Omental fat pad (tissue), 4 donors: ENCODE measurements at places on chromosomes 4 and X.
A peak's percentile ranks its signal among the peaks of the same experiment; 100 is the strongest.

GRCh38 chr4:93334003-93334402 is 494.6 kb upstream of the ATOH1 start:
- no peak for DNase-seq

- DNase-seq: no peak
Observed at GRCh38 chr4:182242787-182243186, 415 bp upstream of the TENM3 start.

GRCh38 chr4:10959586-10959985 is 275.0 kb upstream of the CLNK start:
- no peak for DNase-seq

DNA sequence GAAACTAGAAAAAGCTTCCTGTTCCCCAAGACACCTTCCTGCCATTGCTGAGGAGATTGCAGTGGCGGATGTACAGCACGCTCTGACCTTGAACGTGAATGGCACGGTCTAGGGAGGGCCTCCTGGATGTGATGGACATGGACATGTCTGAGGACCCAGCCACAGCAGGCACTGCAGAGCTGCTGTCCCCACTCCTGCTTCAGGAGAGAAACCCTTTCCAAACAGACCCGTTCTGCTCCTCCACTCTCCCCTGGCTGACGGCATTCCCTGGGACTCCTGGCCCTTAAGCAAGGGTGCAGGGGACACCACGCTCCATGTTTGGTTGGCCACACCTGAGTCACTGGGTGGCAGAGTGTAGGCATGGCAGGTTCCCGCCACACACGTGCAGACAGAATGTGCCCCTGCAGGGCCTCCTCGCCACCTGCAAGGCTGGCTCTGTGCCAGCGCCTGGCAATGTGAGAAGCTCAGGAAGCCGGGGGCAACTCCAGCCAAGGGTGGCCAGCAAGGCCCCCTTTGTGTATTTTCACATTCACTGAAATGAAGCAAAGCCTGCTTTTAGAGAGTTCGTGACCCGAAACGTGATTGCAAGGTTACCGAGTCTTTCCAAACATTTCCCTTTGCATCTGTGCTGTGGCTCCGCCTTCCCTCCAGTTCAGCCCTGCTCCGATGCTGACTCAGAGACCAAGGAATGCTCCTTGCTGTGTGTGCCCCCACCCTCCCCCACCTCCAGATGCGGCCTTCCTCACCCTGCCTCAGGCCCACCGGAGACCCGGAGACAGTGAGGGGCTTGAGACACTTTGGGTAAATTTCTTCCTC is 46.1 kb downstream of the HTRA3 start:
- DNase-seq: no peak

DNA sequence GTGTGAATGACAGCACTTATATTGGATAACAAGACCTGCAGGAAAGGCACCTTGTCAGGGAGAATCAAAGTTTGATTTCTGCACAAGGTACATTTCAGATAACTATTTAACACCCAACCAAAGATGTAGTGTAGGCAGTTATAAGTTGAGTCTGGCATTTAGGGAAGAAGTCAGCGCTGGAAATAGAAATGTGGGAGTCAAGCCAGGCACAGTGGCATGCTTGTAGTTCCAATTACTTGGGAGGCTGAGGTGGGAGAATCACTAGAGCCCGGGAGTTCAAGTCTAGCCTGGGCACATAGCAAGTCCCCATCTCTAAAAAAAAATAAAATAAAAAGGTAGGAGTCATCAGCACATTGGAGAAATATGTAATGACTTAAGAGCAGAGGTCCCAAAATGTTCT is 295.1 kb downstream of the ZNF674 start:
- DNase-seq: no peak

DNA sequence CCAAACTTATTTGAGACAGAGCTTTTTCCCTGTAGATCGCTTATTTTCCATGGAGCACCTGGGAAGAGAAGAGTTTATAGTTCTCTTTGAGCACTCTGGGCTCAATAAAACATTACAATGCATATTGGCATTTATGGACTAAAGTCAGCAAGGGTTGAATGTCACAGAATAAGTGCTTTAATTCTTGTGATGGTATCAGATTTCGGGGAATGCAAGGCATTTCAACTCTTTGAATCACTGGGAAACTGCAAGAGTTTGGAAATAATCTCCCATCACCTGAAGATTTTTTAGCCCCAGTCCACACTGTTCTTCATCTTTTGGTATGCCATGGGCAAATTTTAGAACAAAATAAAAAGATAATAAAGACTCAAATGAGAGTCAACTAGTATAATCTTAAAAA is 111.5 kb upstream of the WDFY3 start:
- no peak for DNase-seq

DNA sequence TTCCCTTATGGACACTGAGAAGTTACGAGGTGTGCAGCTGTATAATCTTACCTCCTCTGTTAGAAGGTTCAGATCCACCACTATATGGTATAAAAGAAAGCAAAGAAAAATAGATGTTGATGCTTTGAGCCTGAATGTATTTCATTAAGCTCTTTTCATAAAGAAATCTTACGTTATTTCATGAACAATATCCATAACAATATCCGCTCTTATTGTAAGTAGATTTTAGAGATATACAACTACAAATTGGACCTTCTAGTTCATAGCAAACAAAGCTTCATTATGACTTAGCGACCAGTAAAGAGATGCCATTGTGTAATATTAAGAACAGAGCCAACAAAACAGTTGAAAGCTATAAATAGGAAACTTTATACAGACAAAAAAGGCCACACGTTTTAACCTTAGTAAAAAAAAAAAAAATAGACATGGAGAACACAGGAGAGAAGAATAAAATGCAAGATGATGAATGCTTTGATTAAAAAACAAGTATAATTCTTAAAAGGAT is 203.6 kb downstream of the PDGFC start:
- DNase-seq: no peak

DNA sequence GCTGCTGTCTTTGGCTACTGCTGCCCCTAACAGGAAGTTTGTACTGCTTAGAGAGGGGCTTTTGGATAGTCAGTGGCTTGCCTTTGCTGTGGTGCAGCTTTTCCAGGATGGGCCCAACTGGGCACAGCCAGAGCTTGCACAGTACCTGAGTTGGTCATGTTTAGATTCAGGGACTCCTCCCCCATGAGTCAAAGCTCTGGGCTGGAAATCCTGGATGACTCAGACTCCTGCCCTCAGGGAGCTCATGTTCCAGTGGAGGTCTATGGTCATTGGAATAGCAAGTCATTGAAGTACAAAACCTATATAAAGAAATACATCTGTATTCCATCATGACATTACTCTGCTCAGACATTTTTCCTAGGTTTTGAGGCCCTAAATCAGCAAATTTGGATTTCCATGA is 66.7 kb upstream of the PJA1 start:
- no peak for DNase-seq

DNA sequence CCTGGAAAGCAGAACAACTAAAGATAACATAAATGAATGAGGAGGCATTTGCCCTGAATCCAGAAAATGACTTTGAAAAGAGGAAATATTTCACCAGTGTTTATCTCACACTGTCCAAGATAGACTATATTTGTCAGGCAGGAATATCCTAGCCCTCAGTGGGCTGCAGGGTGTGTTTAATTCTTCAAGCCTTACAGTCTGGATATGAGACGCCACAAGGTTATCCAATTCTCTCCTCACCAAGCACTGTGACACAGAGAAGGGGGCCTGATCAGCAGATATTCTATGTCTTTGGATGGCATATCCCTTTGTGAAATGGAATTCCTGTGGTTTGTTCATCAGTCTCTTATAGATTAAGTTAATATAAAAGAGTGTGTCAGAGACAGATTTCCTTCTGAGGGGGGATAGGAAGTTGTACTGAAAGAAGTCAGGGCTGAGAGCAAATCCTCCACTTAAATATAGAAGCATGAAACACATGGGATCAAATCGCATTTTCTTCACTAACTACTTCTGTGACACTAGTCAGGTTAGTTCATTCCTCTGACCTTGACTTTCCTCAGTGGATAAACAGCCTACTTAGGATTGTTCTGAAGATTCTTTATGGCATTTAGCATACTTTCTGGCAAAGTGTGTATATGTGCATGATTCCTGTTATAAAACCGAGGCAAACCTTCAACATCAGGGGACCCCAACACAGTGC is 6.8 kb upstream of the G3BP2 start:
- DNase-seq: no peak

- DNase-seq: no peak
Observed at GRCh38 chrX:130869239-130869638, 33.8 kb downstream of the ENOX2 start.

GRCh38 chrX:3815896-3816664 is 102.6 kb upstream of the PRKX start:
- DNase-seq: peak; percentile 27

- no peak for DNase-seq
Observed at GRCh38 chrX:1162119-1162916, 50.1 kb downstream of the CRLF2 start.

DNA sequence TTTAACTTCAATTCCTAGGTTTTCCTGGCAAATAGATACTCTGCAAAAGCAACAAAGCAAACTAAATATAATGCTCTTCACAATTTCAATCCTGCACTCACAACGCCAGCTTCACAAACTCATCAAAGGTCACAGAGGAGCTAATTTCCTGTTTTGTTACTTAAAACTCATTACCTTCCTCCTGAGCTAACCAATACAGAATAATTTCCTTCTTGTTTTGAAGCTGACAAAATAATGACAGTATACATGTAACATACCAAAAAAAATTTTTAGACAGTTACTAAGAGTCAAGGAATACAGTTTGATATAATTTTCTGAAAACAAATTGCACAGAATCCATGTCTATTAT is 17.9 kb downstream of the CNOT6L start:
- DNase-seq: no peak

DNA sequence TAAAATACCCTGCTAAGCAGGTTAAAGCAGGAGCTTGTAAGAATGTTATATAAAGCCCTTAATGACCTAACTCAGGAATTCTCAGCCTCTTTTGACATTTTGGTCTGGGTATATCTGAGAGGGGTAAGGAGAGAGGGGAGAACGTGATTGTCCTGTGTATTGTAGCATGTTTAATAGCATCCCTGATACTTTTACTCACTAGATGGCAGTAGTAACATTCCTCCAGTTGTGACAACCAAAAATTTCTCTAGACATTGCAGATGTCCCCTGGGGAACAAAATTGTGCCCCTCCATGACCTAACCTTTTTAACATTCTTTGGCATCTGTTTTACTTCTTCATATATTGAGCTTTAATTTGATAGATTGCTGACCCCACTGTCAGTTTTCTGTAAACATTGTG is 17.9 kb downstream of the SMARCA5 start:
- DNase-seq: no peak

- no peak for DNase-seq
Observed at GRCh38 chrX:129520151-129520550, 3.1 kb downstream of the SMARCA1 start.

DNA sequence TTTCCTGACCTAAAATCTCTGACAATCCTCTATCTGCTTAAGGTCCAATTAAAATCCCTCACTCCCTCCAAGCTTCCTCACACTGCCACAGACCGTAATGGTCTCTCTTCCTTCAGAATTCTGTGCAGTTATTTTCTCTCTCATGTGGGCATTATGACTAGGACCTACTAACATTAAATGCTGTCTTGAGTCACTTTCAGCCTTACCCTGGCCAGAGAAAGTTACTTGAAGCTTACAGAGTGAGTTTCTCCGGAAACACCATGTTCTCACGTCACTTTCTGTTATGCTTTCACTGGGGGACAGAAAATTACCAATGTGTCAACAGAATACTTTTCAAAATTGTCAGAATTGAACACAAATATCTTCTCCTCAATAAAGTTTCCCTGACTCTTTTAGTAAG is 271.8 kb downstream of the INPP4B start:
- DNase-seq: no peak

- no peak for DNase-seq
Observed at GRCh38 chr4:139851639-139852038, 186.0 kb downstream of the MGST2 start.

GRCh38 chr4:174717828-174718227 is 111.2 kb downstream of the GLRA3 start:
- DNase-seq: no peak

- no peak for DNase-seq
Observed at GRCh38 chr4:5654791-5655190, 53.6 kb downstream of the EVC2 start.

GRCh38 chr4:152099061-152099425 is 338.2 kb upstream of the GATB start:
- no peak for DNase-seq

DNA sequence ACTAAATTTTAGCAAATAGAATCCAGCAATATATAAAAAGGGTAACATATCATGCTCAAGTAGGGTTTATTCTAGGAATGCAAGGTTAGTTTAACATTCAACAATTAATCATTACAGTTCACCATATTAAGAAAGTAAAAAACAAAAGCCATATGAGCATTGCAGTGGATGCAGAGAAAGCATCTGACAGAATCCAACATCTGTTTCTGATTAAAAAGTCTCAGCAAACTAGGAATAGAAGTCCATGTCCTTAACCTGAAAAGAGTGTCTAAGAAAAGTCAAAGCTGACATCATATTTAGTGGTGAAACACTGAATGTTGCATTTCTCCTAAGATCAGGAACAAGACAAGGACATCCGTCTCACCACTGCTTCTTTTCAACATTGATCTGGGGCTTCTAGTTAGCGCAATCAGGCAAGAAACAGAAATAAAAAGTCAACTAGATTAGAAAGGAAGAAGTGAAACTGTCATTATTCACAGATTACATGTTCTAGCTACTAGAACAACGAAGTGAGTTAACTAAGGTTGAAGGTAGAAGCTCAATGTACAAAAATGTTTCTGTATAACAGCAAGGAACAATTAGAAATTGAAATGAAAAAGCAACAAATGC is 49.3 kb downstream of the MRPL1 start:
- no peak for DNase-seq

DNA sequence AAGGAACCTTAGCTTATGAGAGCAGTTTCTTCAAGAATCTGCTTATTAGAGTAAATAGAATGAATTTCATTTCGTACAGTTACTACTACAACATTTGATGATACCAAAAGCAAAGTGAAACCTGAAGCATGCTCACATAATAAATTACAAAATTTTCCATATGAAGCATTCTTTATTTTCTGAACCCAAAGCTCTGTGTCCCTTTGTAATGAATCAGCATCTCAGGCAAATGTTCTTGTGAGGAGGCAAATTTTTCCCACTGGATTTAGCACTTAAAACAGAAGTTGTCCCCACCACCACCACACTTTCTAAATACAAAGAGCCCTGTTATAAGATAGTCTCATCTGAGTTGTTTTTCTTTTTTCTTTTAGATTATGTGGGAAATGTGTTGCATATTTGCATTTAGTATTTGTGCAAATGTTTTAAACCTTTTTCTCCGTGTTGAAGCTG is 70.7 kb upstream of the NFKB1 start:
- DNase-seq: no peak

- no peak for DNase-seq
Observed at GRCh38 chrX:103734125-103734760, 23.5 kb downstream of the TMEM31 start.

DNA sequence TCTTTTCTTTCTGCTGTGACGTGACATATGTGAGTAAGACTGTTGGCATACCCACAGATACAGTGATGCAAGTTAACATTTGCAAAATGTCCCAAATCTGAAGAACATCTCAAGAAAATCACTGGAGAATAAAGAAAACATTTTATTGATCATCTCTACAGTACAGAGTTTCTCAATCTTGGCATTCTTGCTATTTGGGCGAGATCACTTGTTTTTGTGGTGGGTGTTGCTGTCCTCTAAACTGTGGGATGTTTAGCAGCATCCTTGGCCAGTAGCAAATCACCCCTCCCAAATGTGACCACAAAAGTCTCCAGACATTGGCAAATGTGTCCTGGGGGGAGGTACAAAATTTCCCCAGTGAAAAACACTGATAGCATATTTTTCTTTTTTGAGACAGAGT is 28.8 kb downstream of the AMELX start:
- no peak for DNase-seq
